ENCODE measurements at places on chromosomes 6 and 20.

DNA sequence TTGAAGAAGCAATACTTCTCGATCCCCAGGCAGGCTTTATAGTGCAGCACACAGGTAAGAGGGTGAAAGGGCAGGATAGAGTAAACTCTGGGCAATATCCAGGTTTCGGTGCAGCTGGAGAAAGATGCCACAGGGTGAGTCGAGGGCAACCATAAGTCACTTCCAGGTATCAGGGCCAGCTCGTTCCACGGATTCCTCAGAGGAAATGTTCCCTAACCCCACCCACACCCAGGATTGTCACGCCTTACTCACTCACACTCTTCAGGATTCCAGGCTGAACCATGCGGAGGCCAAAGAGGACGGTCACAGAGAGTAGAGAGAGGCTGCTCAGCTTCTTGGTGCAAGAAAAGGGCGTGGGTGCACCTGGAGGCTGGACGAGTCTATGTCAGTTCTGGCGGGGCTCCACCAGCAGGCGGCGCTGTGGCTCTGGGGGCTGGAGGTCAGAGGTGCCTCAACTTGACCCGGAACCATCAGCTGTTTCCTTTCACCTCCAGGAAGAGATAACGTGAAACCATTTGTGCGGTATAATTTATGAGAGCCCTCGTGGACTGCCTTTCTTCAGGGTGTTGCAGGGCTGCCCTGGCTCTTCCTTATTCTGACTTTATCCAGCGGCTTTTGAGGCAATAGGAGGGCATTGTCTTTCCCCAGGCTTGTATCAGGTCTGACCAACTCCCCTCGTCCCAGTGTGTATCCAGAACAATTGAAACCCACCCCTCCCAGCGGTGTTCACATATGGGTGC is 14.5 kb upstream of the WFDC12 start:
- DNase-seq: no peak

DNA sequence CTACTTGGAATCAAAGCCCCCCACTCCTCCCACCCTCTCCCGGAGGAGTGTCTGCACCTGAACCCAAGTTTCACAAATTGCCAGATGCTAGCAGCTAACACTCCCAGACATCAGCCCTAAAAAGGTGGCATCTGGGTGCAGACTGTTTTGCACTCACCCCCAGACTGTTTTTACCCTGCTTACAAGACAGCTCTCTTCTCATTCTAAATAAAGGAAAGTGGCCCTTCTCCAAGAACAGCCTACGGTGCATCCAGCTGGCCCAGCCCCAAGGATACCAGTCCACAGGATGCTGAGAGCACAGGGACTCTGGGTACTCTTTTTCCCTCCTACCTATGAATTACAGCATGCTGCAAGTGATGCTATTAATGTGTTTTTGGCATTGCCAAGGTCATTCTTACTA is 842.0 kb upstream of the FLRT3 start:
- no peak for DNase-seq

DNA sequence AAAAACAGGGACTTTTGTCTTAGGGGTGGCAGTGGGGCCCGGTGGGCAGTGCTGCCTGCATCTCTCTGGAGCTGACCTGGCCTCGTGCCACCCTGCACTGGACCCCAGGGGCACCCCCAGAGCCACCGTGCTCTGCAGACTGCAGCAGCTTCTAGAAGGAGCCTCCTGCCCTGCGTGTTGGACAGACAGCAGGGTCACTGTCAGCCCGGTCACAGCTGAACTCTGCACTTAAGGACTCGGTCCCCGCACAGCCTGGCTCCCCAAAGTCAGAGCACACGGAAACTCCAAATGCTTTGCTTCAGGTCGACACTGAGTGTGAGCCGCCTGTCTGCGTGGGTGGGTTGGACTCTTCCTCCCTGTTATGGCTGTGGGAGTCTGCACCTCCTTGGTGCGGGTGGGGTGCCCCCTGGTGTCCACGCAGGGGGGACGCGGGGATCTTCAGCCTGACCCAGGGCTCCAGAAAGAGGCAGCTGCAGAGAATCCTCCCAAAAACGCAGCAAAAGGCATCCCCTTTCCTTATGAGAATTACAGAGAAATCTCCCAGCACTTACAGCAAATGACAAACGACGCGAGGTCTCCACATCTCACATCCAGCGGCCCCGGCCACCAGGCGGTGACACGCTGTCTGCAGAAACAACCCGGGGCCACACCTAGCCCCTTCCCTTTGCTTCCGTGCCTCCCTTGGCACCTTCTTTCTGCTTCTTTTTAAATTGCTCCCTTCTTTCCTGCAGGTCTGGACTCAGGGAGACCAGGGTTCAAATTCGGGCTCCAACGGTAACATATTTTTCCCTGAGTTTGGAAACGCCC is 36.3 kb upstream of the DACT2 start:
- DNase-seq: no peak

DNA sequence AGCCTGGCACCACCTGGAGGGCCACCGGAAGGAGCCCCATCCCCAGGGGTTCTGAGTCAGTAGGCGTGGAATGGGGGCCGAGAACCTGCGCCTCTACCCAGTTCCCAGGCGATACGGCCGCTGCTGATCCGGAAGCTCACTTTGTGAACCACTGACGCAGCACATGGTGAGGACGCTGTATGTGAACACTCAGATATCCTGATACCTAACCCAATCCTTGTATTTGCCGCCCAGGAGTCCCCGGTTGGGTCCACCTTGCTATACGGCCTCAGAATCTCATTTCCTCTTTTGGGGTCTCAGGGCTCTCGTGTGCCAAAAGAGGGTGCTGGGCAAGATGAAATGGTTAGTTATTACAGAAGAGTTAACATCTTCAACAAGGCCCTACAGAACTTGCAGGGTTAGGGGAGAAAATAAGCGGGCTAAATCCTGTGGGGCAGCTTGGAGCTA is 604 bp upstream of the RAB5IF start:
- no peak for DNase-seq

- DNase-seq: no peak
Measured at GRCh38 chr6:56349194-56349593, 101.8 kb upstream of the COL21A1 start.

DNA sequence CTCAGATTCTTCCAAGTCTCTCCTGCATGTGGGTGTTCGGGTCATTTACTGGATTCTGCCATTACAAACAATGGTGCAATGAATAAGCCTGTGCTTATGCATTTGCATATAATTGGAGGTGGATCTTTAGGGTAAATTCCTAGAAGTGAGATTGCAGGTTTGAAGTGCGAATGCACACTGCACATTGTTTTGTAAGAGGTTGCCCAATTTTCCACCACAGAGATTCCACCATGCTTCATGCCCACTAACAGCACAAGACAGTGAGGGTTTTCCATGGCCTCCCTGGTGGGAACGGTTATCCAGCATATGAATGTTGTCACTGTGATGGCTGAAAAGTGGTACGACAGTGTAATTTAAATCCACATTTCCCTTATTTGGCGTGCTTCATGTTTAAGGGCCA is 178.8 kb upstream of the PMEPA1 start:
- DNase-seq: no peak

GRCh38 chr20:44228465-44229258 is 18.1 kb upstream of the OSER1 start:
- DNase-seq: no peak

DNA sequence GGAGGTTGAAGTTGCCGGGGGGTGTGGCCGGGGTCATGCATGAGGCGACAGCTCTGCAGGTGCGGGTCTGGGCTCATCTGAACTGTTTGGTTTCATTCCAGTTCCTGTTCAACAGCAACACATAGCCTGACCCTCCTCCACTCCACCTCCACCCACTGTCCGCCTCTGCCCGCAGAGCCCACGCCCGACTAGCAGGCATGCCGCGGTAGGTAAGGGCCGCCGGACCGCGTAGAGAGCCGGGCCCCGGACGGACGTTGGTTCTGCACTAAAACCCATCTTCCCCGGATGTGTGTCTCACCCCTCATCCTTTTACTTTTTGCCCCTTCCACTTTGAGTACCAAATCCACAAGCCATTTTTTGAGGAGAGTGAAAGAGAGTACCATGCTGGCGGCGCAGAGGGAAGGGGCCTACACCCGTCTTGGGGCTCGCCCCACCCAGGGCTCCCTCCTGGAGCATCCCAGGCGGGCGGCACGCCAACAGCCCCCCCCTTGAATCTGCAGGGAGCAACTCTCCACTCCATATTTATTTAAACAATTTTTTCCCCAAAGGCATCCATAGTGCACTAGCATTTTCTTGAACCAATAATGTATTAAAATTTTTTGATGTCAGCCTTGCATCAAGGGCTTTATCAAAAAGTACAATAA is 72.5 kb downstream of the PTPN1 start:
- no peak for DNase-seq

- no peak for DNase-seq
Measured at GRCh38 chr20:3010985-3011723, 32.3 kb upstream of the GNRH2 start.

- DNase-seq: no peak
Measured at GRCh38 chr20:987677-988076, 14.4 kb downstream of the RSPO4 start.

GRCh38 chr6:62357835-62358234 is 71.8 kb upstream of the KHDRBS2 start:
- DNase-seq: no peak

DNA sequence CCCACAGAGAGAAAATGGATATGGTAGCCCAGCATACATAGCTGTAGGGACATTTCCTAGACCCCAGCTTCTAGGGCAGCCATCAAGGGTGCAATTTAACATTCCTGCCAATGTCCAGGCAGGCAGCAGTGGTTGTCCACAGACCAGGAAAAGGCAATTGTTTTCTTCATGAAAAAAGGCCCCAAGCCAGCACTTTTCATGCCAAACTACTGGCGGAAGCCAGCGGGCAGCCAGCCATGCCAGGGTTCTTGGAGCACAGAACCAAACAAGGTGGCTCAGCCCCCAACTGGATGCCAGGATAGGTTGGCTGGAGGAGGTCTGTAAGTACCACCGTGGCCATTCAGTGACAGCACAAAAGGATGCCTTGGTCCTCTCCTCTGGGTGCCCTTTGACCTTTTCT is 94.6 kb downstream of the BANF2 start:
- no peak for DNase-seq

- no peak for DNase-seq
Measured at GRCh38 chr20:4885877-4886276, 115.4 kb downstream of the SLC23A2 start.

- no peak for DNase-seq
Measured at GRCh38 chr6:23851522-23851921, 274.5 kb upstream of the NRSN1 start.

GRCh38 chr6:5904532-5904931 is 102.2 kb downstream of the NRN1 start:
- DNase-seq: no peak

DNA sequence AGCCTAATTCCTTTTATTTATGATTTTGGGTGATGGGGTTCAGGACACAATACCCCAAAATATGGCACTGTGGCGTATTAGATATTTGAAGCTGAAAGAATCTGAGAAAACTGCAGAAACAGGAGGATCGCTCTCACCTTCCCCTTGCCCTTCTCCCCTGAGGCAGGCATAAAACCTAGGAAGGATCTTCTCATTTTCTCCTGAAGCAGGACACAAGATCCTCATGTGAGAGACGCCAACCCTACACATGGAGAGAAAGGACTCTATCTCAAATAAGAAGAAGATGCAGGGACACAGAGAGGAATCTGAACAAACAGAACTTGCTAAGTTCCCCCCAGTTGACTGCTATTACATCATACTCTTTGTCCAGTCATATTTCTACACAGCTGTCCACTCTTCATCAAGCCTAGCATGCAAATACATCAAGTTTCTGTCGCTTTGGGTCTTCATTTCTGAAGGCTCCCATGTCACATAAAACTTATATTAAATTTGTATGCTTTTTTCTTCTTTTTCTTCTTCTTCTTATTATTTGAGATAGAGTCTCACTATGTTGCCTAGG is 109.0 kb downstream of the DTNBP1 start:
- DNase-seq: no peak

- DNase-seq: no peak
Measured at GRCh38 chr20:37823296-37823980, 79.5 kb upstream of the VSTM2L start.

- peak; percentile 0 for DNase-seq
Measured at GRCh38 chr6:72621291-72622093, at the start of gene KCNQ5. Gene KCNQ5 (plus strand): TSS chr6:72622064.

DNA sequence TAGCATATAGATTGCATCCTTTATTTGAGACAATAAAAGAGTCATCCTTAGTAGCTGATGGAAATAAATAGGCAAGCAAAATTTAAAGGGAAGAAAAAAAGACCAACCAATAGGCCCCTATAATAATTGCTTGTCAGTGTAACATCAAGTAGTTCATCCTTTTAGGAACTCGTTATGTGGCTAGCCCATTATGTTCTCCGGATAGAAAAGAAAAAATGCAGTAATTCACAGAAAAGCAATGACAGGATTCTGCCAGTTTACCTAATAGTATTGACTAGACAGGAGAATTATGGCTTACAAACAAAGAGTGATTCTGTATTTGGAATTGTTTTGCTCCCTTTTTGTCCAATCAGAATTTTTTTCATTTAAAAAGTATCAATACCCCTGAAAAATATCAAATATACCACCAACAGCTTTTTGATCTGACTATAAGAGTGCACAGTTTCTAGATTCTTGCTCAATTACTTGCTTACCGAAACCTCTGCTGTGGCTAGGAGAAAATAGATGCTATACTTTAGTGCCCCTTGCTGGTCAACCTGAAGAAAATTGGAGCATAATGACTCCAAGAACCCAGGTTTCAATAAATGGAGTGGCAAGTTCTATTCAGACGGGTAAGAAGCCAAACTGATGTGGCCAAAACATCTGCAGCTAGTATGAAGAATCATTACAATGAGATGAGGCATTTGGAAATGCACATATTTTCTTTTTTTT is 91.5 kb upstream of the SASH1 start:
- DNase-seq: no peak

- no peak for DNase-seq
Measured at GRCh38 chr6:130981409-130981808, 81.6 kb downstream of the EPB41L2 start.

DNA sequence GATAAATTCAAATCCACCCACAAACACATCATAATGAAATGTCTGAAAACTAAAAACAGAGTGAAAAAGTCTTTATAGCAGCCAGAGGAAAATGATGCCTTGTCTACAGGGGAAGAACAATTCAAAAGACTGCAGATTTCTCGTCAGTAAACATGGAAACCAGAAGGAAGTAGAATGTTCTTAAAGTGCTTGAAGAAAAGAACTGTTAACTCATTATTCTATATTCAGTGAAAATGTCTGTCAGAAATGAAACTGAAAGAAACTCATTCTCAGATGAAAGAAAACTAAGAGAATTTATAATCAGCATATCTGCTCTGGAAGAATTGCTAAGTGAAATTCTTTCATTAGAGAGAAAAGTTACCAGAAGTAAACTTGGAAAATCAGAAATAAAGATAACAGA is 416.1 kb downstream of the TBC1D32 start:
- DNase-seq: no peak
